ENCODE measurements at places on chromosomes 5 and 9. TPM values are rescaled to one million over a fixed set of nuclear protein-coding genes. Genes with fewer than 3 reads are reported as not detected.

DNA sequence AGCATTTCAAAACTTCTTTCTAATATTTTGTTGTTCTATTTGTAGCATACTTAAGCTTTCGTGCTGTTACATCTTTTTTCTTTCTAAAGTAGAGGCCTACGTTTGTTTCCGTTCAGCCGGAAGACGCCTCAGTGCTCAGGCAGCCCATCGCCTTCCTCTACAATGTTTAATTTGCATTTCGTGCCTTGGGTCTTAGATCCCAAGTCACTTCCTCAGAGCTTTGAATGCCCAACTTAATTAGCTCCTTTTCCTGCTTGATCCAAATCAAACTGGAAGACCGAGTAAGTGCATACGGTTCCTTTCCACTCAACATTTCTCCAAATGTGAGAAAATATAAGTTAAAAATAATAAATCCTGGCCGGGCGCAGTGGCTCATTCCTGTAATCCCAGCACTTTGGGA is 43.2 kb downstream of the MRPL36 start:
- DNase-seq, result no peak

GRCh38 chr9:20041697-20042081 is 252.9 kb upstream of the SLC24A2 start:
- DNase-seq, result no peak

GRCh38 chr5:137836997-137837396 is 30.7 kb upstream of the MYOT start:
- DNase-seq, result no peak

ZNF454 gene
- polyA plus RNA-seq, result 0.40 TPM

SLC36A2 gene
- not detected for polyA plus RNA-seq

GRCh38 chr9:101832486-101832885 is 94.0 kb upstream of the GRIN3A start:
- DNase-seq, result no peak

- DNase-seq, result no peak
Observed at GRCh38 chr5:126094991-126095390, 328.2 kb upstream of the GRAMD2B start.

RNF208 gene
- not detected for polyA plus RNA-seq

BOD1 gene
- 19.0 TPM for polyA plus RNA-seq

C5 gene
- 0.60 TPM for polyA plus RNA-seq

ANKH gene
- 7.4 TPM for polyA plus RNA-seq

XPA gene
- polyA plus RNA-seq, result 31.2 TPM

GFI1B gene
- polyA plus RNA-seq, result 0.71 TPM

DNA sequence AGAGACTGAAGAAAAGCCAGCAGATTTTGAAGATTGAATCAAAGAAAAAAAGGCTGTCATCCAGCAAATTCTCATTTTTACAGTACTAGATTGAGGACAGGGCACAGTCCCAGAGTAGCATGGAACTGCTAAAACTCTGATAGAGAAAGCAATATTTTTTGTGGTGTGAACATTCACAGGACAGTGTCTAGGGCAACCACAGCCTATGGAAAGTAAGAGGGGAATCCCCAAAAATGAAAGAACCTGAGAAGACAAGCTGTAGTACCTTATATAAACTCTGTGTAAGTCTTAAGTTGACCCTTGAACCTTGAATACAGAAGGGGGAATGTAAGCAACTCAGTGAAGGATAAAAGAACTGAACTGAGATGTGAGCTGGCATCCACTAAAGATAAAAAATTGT is 540.3 kb downstream of the HINT1 start:
- DNase-seq, result no peak

GRCh38 chr5:137731176-137731575 is 4.7 kb downstream of the KLHL3 start:
- DNase-seq, result no peak

GRCh38 chr9:113503613-113504211 is 40.2 kb downstream of the RGS3 start:
- no peak for DNase-seq

GRCh38 chr9:2427120-2427891 is 194.3 kb upstream of the VLDLR start:
- no peak for DNase-seq

PTPDC1 gene
- 2.8 TPM for polyA plus RNA-seq

- DNase-seq, result no peak
Observed at GRCh38 chr5:135066781-135067180, 32.8 kb upstream of the PITX1 start.

GRCh38 chr5:110572729-110573128 is 153.7 kb downstream of the TMEM232 start:
- no peak for DNase-seq

GRCh38 chr9:127987103-127987614 is 6.4 kb upstream of the EEIG1 start:
- no peak for DNase-seq
